Thyroid gland (tissue), 4 donors: ENCODE measurements at places on chromosomes 11 and 22. TPM values are rescaled to one million over a fixed set of nuclear protein-coding genes. Genes with fewer than 3 reads are reported as not detected.

The CYTH4 gene
- total RNA-seq = 4.0 TPM

The CARNS1 gene
- total RNA-seq = 5.3 TPM

The DGCR6 gene
- total RNA-seq = 6.8 TPM

The GGTLC2 gene
- total RNA-seq = not detected

The CHRM1 gene
- not detected for total RNA-seq

The TH gene
- not detected for total RNA-seq

The OR2D2 gene
- total RNA-seq = not detected

The GLB1L2 gene
- total RNA-seq = 21.4 TPM

The HEPN1 gene
- not detected for total RNA-seq

The PRAME gene
- total RNA-seq = not detected

The CLMP gene
- total RNA-seq = 12.4 TPM

The MUC5AC gene
- not detected for total RNA-seq

The ZNF215 gene
- total RNA-seq = 1.7 TPM

The C22orf31 gene
- total RNA-seq = not detected

The CFAP300 gene
- total RNA-seq = 1.5 TPM

The C11orf87 gene
- total RNA-seq = not detected
